ENCODE measurements at places on chromosomes 2 and 18.

GRCh38 chr2:99701503-99701902, 211.7 kb upstream of the REV1 start:
- DNase-seq = peak; percentile 87

- DNase-seq = peak; percentile 84
Measured at GRCh38 chr2:164599954-164600589, 21.2 kb downstream of the GRB14 start.

- DNase-seq = peak; percentile 7
Measured at GRCh38 chr2:136233298-136233697, 115.3 kb upstream of the CXCR4 start.

- no peak for DNase-seq
Measured at GRCh38 chr2:159982842-159983785, 79.3 kb downstream of the PLA2R1 start.
